Ecto neural progenitor cell (in vitro differentiated cells): ENCODE measurements at places on chromosomes 1 and 21.

DNA sequence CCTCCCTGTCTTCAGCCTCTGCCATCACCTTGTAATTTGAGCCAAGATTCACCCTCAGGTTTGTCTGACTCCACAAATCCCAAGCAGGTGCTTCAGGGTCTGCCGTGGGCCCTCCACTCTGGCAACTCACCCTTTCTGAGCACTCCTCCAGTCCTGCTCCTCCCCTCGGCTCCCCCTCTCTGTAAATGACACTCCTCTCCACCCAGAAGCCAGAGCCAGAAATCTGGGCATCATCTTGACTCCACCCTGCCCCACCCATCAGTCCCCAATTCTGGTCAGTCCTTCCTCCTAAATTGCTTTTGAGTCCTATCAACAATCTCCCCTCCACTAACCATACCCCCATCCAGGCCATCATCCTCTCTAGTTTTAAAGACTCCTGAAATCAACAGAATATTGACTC is 40.5 kb downstream of the RCSD1 start:
- no peak for DNase-seq

- DNase-seq: no peak
Measured at GRCh38 chr1:20178634-20179370, 7.1 kb upstream of the UBXN10 start.

- DNase-seq: no peak
Measured at GRCh38 chr1:159014851-159015250, 5.1 kb downstream of the IFI16 start.

- DNase-seq: no peak
Measured at GRCh38 chr1:3548156-3548893, 63.0 kb downstream of the MEGF6 start.

GRCh38 chr21:32826329-32827167 is 55.0 kb upstream of the PAXBP1 start:
- peak; percentile 51 for DNase-seq

DNA sequence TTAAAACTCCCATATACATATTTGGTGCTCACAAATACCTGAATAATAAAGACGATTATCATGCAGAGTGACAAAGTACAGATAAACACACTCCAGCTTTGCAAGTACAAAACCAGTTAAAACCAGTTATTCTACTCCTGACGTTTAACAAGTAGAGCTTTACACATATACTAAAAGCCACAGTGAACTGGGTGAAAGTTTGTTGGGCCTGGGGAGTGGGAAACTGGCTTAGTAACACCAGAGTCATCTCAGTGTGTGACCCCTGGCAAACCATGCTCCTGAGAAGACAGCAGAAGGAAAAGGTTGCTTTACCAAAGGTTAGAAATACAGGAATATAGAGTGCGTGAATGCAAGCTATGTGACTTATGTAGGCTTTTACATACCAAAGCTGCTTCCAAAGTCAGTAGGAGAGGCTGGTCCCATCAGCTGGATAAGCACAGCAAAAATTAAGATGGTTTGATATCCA is 148.1 kb downstream of the NRIP1 start:
- DNase-seq: no peak

DNA sequence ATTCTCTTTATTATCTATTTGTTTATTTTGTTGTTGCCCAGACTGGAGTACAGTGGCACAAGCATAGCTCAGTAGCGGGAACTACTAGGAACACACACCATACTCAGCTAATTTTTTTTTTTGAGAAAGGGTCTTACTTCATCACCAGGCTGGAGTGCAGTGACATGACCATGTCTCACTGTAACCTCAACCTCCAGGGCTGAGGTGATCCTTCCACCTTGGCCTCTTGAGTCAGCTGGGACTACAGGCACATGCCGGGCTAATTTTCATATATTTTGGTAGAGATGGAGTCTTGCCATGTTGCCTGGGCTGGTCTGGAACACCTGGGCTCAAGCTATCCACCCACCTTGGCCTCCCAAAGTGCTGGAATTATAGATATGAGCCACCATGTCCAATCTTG is 5.3 kb upstream of the TXNIP start:
- no peak for DNase-seq

DNA sequence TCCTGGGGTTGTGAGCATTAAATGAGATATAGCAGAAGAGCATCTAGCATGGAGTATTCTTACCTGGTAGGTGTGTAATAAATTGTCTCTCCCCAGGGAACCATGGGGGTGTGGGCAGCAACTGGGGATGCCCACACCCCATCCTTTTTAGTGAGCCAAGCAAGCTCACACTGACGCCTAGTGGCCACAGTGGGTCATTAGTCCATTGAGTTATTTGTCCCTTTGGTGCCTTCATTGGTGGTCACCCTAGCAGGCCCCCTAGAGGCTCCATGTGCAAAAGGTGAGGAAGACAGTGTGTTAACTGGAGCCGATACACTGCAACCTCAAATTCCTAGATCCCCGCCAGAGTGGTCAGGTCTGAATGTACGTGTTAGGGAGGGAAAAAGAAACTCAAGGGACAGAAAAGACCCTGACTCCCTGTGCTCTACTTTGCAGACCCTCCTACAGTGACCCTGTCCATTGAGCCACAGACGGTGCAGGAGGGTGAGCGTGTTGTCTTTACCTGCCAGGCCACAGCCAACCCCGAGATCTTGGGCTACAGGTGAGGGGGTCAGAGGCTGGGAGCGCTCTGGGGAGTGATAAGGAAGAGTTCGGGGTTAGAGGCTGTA is 93.3 kb upstream of the CD1D start:
- DNase-seq: peak; percentile 83

DNA sequence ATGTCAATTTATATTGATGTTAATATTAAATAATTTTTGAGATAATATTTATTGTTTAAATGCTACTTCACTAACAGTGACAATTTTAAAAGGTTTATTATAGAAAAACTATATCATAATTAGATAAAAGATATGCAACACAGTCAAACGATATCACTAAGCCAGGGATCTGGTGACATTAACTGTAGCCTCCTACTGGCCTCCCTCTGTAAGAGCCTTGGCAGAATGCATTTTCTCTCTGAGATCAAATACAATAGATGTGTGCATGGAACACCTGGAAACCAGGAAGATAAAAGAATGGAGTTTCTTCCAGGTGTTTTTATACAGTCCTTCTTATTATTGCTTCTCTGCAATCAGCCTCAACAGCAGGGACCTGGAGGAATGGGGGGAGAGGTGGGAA is 1762.1 kb downstream of the BRINP3 start:
- no peak for DNase-seq

- no peak for DNase-seq
Measured at GRCh38 chr21:31370893-31371544, 27.0 kb upstream of the TIAM1 start.

- no peak for DNase-seq
Measured at GRCh38 chr1:57894315-57894714, 470.5 kb upstream of the DAB1 start.

GRCh38 chr1:213693864-213694263 is 293.9 kb upstream of the PROX1 start:
- no peak for DNase-seq

DNA sequence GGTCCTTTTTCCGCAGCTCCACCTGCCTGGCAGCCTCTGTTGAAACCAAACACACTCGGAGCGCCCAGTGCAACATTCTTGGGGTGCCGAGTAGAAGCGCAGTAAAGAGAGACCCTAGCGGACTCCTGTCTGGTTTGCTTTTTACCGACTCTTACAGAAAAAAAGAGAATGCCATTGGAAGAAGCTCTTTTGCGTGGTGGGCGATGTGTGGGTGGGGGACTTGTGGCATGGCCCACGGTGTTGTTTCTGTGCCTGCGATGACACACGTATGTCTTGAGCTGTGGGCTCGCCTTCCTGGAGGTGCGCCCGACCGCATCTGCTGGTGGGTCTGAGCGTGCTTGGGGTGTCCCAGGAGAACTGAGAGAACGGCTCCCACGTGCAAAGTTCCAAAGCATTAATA is 7.3 kb upstream of the BARHL2 start:
- DNase-seq: no peak

DNA sequence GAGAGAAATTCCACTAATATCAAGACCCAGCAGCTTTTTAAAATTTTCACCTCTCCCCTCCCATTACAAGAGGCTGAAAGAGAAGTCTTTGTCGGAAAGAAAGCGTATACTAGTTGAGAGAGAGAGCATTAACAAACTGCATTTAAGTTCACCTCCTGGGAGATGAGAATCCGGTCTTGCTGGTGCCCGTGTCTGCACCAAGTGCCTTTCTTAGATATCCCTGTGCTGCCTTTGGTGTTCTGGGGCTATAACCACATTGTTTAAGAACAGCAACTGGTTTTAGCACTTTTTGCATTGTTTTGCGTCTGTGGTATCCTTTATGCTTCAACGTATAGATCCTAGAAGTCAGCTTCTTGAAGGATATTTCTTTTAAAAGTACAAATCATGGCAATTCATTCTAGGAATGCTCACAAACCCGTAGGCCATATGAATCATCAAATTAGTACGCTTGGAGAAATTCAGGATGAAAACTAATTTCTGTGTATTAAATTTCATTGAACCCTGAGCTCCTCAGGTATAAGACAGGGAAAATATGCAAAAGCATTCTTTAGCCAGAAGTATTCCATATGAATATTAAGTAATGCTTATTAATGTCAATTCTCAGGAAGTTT is 3.4 kb upstream of the RPE65 start:
- DNase-seq: no peak

DNA sequence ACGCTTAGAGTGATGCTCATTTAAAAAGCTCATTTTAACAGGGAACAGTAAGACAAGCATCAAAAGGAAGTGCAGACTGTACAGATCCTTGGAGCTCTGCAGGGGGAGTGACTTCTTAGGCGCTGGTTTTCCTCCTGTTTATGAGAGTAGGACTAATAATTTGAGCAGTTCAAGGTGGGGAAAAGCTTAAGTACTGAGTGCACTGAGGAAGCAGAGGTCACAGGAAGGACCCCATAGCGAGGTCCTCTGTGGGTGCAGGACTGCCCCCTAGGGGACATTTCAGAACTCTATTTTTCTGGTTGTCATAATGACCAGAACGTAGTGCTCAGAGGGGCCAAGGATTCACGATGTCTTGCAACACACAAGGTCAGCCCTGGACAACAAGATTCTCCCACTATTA is 112.1 kb downstream of the HLCS start:
- peak; percentile 61 for DNase-seq

- DNase-seq: peak; percentile 76
Measured at GRCh38 chr21:40386294-40386911, 460.6 kb downstream of the DSCAM start.

DNA sequence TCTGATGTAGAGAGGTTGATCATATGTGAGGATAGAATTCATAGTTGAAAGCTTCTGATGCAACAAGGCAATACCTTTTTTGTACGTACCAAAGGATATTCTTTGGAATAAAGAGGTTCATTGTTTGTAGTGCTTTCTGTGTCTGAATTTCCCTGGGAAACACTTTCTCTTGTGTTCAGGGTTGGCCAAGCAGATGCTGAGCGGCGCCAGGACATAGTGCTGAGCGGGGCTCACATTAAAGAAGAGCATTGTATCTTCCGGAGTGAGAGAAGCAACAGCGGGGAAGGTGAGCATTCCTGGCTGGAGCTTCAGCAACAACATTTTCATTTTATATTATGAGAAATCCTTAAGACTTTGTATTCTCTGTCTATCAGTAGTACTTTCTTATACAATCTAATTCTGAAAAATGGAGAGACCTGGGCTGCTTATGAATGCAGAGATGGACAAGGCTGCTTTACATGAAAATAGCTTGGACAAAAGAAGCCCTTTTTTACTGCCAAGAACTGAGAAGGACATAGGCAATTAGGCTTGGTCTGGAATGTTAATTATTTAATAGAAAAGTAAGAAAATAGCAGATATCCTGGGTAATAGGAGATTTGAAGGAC is 85.2 kb downstream of the KIF1B start:
- DNase-seq: no peak

- no peak for DNase-seq
Measured at GRCh38 chr1:156359973-156360372, 9.0 kb upstream of the RHBG start.

DNA sequence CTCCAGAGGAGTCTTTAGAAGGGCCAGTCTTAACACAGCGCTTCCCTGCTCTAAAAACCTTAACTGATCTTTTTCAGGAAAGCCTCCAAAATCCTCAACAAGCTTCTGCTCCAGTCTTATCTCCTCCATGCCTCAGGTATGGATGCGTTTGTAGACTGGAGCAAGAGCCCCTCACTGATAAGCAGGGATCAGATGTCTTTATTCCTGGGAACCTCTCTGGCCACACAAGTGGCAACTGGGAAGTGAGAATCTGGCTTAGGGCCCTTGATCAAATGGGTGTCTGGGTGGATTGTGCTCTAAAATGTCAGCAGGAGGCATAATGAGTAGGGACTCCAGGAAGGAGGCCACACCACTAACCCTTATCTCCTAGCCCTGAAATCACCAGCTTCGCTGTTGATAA is 1.4 kb downstream of the ZBTB8A start:
- no peak for DNase-seq

GRCh38 chr1:206102292-206102936 is 14.8 kb downstream of the AVPR1B start:
- DNase-seq: no peak

- DNase-seq: no peak
Measured at GRCh38 chr1:57831624-57832023, 407.8 kb upstream of the DAB1 start.

- no peak for DNase-seq
Measured at GRCh38 chr1:50163680-50164079, 55.0 kb downstream of the ELAVL4 start.

- DNase-seq: no peak
Measured at GRCh38 chr21:15436031-15436430, 293.8 kb upstream of the USP25 start.

DNA sequence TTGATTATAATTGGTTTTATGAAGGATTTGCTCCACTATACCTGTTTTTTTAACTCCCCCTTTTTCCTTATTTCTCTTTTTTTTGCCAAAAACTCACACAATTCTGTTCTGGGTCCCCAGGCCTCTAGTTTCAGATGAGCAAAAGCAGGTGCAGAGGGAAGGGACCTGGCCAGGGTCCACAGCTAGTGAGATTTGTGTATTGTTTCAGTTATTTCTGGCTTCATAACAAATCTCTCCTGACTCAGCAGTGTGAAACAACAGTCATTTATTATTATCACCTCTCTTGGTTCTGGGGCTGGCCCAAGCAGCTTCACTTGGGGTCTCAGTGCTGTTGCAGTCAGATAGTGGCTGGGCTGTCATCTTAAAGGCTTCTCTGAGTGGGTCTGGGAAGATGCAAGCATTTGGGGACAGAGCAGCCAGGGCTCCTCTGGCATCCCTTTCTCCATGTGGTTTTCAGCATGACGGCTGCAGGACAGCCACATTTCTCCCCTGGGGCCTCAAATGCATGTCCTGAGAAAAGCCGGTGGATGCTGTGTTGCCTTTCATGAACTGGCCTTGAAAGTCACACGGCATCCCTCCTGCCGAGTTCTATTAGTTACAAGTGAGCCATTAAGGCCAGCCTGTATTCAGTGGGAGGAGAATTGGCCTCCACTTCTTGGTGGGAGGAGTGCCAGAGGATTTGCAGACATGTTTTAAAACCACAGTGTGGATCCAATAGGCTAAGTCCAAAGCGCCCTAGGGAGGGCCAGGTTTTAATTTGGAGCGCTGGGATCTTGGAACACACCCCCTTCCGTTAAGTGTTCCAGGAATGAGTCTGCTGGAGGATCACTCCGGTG is 137.1 kb downstream of the CAMTA1 start:
- DNase-seq: no peak
